Hematopoietic multipotent progenitor cell treated with erythropoietin and hydrocortisone succinate and interleukin-3 and kit ligand, for 6 days (in vitro differentiated cells): ENCODE measurements at places on chromosomes 6 and 20.

GRCh38 chr6:134002821-134003220, 49.6 kb downstream of the SLC2A12 start:
- no peak for DNase-seq

DNA sequence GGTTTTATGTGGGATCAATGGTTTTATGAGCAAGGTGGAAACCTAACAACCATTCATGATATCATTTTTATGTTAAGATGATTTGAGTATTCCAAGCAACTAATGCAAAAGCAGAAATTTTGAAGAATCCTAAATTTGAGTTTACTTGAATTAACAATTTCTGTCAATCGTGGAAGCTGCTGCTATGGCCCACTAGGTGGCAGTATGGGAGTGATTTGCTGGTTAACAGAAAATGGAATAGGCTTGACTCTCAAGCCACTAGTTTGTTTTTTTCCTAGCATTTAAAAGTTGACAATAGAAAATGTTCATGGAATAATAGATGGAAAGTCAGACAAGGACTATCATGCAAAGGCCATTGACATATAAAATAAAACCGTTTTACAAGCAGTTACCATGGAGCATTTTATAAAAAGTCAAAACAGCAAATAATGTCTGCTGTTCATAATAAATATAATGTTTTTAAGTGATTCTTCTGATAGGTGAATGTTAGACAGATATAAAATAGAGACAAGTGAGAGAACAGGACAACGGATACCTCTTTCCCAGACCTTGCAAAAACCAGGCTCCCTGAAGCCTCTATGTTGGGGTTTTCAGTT, 43.0 kb upstream of the TMEM200A start:
- DNase-seq: peak; percentile 80

- no peak for DNase-seq
These were observed 133.4 kb downstream of the HAO1 start for GRCh38 chr20:7806831-7807230.

DNA sequence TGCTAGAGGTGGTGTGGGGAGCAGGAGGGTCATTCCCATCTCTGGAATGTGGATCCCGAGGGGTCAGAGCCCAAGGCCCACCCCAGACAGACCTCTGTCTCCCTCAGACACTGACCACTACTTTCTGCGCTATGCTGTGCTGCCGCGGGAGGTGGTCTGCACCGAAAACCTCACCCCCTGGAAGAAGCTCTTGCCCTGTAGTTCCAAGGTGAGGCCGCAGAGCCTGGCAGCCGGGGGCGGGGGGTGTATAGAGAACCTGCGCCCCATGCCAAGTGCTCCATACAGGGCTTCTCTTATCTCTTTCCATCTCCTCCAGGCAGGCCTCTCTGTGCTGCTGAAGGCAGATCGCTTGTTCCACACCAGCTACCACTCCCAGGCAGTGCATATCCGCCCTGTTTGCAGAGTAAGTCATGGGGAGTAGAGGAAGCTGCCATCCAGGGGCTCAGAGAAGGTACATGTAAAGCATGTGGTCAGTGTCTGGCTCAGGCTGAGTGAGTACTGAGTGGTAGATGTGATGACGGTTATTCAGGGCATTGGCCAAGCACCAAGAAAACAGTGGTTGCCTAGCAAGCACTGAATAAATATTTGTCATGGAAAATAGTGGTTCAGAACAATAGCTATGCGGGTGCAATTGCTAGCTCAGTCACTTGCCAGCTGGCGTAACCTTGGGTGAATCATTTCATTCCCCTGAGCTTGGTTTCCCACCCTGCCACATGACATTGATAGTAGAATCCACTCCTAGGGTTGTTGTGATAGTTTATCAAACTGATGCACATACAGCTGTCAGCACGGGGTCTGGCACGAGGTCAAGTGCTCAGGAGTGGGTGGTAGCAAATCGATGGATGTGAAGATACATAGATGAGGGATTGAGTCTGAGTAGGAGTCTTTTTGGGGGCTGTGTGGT, 3.5 kb downstream of the PIGT start:
- peak; percentile 68 for DNase-seq

GRCh38 chr6:158684745-158685324, 35.0 kb downstream of the SYTL3 start:
- no peak for DNase-seq

DNA sequence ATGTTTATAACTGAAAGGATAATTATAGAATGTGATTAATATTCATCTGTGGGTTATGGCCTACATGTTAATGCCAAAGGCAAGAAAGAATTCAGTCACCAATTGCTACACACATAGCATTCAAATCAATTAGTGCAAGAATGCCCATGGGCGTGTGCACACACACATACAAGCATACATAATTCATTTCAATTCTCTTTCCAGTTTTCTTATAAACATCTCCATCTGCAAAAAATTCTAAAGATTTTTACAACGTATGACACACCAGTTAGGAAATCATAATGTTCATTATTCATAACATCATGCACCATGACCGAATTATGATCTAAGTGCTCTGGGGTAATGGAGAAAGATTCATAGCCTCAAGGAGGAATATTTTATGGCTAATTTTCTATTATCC, 111.0 kb upstream of the ADTRP start:
- DNase-seq: no peak

DNA sequence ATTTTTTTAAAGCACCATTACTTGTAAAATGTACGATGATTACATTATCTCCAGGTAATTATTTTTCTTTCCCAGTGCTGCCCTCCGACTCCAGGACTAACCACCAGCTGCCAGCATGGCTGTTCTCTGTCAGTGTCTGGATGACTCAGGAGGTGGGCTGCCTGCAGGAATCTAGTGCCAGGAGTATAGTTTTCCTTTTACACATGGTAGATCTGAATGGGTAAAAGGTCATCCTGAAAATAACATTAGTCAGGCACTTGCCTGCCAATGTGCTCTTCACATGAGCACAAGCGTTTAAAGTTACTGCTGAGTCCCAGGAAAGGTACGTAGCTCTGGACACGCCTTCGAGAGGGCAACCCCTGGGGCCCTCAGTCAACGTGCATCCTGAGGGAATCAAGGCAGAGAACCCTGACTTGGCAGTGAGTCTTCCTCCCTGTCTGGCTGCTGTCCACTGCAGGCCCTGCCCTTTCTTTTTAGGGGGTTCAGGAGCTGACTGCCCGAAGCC, 2.4 kb downstream of the DYNLT1 start:
- no peak for DNase-seq

- DNase-seq: no peak
These were observed 23.1 kb downstream of the GNAS start for GRCh38 chr20:58875541-58876134.

GRCh38 chr20:16245879-16246278, 327.4 kb downstream of the KIF16B start:
- DNase-seq: no peak

- DNase-seq: no peak
These were observed 187.0 kb upstream of the FOXQ1 start for GRCh38 chr6:1124885-1125284.

- DNase-seq: no peak
These were observed 21.0 kb upstream of the SLPI start for GRCh38 chr20:45275338-45275737.

DNA sequence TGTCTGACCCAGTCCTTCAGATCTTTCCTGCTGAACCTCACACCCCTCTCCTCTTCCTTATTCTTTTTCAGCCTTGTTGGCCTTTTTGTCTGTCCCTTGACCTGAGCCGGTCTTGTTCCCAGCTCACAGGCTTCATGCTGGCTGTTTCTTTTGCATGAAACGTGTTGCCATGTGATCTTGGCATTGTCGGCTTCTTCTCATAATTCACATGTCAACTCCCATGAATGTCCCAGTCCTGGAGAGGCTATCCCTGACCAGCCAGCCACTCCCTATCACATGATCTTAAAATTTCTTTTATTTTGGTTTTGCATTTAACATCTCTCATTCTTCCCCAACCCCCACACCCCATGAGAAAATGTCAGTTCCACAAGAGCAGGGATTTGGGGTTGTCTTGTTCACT, 131.2 kb upstream of the TSHZ2 start:
- no peak for DNase-seq

DNA sequence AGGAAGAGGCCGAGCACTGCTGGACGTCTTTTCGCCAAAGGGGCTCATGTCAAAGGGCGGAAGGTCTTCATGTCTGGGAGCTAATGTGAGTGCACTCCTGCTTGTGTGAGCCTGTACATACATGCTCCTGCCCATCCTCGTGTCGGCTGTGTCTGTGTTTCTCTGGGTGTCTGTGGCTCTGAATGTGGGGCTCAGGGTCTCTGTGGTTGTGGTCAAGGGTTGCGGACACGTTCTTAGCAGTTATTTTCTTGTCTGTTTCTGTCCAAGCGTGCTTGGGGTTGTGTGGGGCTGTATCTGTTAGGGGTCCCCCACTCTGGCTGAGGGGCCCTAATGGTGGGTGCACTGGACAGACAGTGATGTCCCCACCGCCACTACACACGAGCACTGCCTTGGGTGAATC, 2.9 kb downstream of the AVP start:
- DNase-seq: no peak

DNA sequence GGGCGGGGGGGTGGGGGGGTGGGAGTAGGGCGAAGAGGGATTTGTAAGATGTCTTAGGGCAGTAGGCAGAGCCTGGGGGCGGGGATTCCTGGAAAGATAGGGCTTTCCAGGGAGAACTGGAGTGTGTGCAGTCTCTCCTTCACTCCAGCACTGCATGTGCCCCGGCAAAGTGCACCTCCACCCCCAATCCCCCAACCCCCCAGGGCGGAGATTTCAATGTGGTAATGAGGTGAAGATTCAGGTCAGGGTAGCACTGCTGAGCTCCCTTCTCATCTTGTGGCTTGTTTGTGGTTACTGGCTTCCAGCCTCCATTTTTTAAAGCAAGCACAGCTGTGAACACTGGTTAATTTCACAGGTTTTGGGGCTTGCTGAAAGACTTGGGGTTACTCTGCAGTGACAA, 5.9 kb downstream of the TMEM239 start:
- DNase-seq: peak; percentile 35

DNA sequence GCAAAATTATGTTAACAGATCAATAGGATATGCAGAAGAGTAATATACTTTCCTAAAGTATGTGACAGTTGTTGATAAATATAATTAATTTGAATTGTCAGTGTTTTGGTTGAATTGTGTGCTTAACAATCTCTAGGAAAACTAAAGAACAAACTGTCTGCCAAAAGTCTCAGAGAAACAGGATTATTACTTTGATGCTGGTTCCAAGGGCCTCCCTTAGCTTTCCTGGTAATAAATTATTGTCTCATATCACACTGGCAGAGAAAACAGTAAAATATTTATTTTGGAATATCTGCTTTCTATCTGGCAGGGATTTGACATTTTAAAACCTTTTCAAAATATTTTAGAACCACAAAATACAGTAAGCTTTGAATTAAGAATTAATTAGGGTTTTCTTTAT, 40.1 kb upstream of the CARMIL1 start:
- no peak for DNase-seq

DNA sequence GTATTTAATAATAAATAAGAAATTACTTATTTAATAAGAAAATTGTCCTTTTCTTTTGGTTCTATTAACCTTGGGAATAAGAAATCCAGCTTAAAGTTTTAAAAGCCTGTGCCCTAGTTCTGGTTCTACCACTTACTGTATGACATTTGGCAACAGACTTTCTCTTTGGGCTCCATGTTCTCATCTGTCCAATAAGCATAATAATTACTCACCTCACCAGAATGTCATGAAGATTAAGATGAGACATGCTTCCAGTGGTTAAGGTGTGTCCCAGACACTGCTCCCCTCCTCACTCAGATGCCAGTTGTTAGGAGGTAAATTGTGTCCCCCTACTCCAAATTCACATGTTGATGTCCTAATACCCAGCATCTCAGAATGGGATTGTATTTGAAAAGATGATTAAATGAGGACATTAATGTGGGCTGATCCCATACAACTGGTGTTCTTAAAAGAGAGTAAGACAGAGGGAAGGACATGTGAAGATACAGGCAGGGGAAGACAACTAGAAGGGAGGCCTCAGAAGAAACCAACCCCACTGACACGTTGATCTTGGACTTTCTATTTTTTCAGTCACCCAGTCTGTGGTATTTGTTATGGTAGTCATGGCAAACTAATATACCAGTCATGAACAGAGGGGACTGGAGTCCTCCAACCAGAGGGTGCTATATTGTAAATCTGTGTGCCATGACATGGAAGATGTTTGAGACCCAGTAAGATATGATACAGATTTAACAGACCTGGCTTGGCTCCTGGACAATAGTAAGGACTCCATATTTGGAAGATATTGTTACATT, 6.4 kb upstream of the MICAL1 start:
- no peak for DNase-seq

DNA sequence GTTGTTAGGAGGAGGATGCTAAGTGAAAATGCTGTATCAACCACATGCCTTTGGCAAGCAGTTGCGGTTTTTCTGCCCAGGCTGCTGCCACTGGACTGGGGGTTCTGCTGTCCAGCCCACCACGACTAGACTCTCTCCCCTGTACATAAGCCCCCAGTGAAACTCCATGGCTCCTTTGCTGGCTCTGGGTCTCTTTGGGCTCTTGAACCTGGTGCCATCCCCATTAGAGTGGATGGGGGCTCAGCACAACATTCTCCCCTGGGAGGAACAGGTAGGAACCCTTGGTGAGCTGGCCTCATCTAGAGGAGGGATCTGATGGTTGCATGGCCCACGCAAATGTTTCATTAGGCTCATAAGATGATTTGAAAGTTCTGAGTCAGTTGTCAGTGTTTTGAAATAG, 204.8 kb upstream of the KCNG1 start:
- DNase-seq: no peak

DNA sequence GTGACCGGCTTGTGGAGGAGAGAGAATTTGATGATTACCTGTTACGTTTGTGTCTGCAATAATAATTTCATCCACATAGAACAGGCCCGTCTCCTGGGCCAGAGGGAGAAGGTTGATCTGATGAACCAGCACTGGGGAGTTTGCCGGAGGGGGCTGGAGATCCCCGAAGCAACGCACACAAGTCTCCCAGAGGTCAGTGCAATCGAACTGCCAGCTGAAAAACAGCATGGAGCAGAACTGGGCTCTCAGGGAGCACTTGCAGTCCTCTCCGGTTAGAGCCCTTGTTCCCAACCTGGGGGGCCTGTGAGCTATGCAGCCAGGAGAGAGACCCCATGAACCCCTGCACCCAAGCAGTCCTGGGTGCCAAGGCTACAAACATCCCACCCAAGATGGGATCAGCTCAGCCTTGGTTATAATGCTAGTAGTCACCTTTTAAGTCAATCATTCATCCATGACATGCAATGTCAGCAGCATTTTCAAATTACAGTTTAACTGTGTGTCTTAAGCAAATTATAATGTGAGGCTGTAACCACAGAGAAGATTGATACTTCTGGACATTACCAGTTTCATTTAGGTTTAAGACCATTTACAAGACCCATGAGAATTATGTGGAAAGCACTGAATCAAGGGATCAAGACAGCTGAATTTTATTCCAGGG, 34.2 kb downstream of the PKHD1 start:
- DNase-seq: no peak
